ENCODE measurements at places on chromosomes 1 and 21.

DNA sequence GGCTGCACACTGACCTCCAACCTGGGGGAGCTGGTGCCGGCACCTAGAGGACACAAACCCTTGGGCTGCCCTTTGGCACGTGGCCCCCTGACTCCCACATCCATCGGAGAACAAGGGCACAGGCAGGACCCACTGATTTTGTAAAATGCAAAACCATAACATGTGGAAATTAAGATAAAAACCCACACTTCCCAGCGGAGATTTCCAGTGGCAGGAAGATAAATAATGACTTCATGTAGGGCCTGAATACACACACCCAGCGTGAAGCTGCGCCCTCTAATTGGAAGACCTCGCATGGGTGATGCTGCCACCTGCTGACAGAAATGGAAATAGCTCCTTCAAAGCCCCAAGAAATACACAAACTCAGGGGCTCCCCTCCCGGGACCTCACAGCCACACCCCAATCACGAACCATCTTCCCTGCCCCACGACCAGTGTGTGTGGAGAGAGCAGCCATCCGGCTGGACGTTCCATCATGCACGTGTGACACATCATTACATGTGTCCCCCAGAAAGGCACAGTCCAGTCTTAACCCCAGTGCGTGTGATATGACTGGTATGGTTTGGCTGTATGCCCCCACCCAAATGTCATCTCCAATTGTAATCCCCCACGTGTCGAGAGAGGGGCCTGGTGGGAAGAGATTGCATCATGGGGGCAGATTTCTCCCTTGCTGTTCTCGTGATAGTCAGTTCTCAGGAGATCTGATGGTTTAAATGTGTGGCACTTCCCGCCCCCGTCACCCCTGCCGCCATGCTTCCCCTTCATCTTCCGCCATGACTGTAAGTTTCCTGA is 5.7 kb upstream of the TPRG1L start:
- DNase-seq = peak; percentile 56

DNA sequence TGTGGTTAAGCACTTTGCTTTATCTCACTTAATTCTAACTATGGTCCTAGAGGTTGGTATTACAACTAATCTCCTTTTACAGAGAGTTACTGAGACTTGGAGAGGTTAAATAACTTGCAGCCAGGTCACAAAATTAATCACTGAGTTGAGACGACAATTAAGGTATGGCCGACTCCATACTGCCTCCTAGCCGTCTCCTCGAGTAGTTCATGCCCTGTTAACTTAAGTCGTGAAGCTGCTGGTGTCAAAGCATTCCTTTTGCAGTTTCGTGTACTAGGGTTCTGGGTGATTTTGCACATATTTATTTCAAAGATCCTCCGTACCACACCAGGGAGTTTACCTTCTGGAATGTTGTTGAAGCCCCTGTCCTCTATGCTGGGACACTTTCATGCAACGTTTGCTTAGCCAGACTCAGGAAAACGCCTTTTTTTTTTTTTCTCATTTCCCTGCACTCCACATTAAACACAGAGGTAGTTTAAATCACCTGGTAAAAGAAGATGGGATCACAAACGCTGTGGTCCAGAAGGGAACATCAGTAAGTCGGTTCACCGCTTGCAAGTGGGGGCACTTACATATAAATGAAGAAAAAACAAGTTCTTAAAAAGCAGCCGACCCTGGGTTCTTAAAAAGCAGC is 570 bp upstream of the NEK7 start:
- DNase-seq = peak; percentile 53

- no peak for DNase-seq
These were observed 845.4 kb upstream of the CXADR start for GRCh38 chr21:16667395-16667794.

GRCh38 chr1:64575881-64576676 is 106.2 kb downstream of the CACHD1 start:
- no peak for DNase-seq

GRCh38 chr1:98277118-98277517 is 356.3 kb upstream of the DPYD start:
- no peak for DNase-seq

DNA sequence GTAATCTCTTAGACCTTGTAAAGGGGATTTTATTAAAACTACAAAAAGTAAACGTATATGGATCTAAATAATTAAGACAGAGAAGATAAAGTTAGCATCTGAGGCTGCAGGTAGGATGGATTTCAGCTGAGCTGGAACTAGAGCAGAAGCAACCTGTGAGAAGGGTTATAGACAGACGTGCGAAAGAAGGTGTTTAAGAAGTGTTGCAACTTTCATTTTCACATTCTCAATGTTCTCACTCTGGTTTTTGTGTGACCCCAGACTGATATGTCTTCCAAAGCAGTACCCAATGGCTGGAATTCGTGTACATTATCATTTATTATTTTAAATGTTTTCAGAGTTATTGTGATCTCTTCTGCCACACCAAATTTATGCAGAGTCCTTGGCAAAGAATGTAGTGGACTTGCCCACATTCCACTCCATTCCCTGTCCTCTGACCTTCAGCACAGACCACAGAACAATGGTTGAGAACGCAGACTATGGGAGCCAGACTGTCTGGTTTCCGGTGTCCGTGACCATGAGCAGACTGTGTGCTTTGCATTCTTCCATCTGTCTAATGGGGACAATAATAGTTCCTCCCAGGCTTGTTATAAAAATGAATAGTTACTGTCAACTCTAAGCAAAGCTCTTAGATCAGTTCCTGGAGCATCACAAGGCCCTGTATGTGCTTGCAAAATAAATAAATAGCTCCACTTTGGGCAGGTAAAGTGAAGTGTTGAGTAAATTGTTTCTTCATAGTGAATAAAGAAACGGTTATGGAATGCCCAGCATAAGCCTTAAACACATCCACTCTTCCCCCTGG is 140.6 kb upstream of the SAMSN1 start:
- no peak for DNase-seq

DNA sequence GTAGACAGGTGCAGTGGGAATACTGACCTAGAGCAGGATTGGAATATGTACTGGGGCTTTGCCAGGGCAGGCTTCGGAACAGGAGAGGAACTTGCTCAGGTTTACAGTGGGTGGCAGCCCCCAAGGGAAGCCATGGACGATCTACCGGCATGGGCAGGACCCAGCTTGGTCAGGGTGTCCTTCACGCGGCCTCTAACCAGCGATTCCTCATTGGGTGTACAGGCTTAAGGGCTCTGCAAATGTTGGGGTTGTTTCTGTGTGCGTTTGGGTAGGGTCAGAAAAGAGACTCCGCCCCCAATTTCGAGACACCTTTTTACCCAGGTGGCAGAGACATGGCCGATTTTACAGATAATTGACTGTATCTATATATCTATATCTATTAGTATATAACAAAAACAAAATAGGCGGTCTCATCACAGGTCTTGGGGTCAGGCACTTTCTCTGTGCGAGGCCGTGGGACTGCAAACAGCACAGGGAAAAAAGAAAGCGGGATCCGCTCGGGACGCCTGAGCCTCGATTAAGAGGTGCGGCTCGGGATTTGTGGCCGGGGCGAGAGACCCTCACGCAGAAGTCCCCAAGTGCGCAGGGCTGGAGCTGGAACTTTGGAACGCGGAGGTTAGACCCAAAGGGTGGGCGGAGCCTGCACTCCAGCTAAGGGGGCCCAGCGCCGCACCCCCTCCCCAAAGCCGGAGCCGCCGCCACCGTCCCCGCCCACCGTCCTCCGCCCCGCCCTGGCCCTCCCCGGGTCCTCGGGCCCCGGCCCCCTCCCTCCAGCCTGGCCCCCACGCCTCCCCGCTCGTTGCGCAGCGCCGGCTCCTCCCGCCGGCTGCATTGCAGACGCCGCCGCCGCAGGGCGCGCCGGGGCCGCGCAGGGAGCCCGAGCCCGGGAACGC is 67.5 kb upstream of the VAMP3 start:
- DNase-seq = no peak

- DNase-seq = no peak
These were observed 315.9 kb downstream of the ST6GALNAC3 start for GRCh38 chr1:76390456-76390855.

DNA sequence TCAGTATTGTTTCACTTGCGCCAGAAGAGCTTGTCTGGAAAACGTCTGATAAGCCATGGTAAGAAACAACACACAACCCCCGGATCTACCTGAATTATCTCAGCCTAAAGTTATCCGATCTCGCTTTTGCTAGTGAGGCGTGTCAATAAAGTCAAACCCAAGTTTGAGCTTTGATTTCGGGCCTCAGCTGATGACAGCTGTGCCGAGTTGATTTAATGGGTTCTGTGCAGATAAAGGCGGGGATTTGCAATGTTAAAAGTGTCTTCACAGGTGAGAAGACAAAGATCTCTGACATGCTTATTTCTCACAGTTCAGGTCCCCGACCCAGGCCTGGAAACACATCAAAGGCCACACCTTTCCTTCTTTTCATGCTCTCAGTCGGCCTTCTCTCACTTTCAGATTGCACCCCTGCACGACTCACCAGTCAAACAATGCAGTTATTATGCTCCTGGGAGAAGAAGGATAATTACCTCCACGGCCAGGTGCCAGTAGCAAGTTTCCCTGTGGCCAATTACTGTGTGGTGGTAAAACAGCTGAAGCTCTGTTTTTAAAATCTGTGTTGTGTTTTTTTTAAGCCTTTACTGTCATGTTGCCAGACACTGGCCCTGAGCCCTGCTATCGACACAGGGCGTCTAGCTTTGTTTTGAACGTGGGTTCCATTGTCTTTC is 245.3 kb upstream of the RUNX1 start:
- DNase-seq = no peak

- DNase-seq = no peak
These were observed 15.5 kb upstream of the MAST2 start for GRCh38 chr1:45787905-45788304.

GRCh38 chr1:1109743-1110142 is 6.1 kb downstream of the C1orf159 start:
- DNase-seq = no peak

GRCh38 chr1:217106231-217106901 is 383.1 kb upstream of the ESRRG start:
- no peak for DNase-seq

GRCh38 chr21:41437729-41438128 is 11.7 kb downstream of the MX1 start:
- DNase-seq = no peak

GRCh38 chr1:9618909-9619679 is 30.4 kb downstream of the TMEM201 start:
- no peak for DNase-seq

DNA sequence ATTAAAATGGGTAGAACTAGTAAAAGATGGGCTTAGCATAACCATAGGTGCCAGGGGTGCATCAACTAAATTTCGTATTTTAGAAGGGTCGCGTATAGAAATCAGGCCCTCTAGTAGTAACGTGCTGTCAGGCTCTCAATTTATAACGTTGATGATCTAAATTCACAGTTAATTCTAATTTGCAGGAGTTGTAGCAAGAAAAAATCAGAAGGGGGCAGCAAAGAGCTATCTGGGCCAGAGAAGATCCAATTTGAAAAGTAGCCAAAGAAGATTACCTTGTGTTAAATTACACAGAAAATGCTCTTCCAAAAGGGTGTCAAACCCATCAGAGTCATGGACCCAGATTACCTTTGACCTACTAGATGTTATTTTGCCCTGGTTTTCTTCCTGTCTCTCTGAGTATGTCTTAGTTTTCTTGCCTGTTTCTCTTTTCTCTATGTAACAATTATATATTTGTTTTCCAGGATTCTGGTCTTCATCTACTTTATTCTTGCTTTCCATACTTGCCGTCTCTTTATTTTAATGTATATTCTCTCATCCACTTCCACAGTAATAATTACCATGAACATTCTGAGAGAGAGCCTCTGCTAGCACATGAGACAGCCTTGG is 1030.9 kb downstream of the AMY1C start:
- no peak for DNase-seq

DNA sequence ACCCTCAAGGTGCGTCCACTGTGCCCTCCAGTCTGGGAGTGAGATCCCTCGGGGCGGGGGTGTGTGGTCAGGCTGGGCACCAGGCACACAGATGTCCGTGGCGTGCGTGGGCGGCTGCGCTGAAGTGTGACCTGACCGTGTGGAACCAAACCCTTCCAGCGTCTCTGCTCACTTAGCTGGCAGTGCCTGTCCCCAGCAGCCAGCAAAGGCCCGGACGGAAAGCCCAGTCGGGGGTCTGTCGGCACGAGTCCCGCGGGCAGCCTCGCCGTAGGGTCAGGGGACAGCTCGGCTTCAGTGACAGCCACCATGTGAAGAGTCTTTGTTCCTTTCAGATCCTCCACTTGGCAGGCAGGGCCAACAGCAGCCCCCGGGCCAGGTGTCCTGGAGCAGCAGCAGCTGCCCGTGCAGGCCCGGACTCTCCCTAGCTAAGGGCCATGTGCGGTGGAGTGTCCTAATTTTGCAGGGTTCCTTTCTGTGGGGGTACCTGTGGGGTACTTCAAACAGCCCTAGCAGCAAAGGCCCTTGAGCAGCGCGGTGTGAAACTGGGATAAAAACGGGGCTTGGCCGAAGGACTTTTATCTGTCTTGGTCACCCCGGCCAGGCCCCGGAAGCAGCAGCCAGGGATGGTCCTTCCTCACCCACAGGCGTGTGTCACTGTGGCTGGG is 11.6 kb downstream of the TTLL10 start:
- no peak for DNase-seq

- DNase-seq = no peak
These were observed 210.2 kb downstream of the APP start for GRCh38 chr21:25960402-25960801.

DNA sequence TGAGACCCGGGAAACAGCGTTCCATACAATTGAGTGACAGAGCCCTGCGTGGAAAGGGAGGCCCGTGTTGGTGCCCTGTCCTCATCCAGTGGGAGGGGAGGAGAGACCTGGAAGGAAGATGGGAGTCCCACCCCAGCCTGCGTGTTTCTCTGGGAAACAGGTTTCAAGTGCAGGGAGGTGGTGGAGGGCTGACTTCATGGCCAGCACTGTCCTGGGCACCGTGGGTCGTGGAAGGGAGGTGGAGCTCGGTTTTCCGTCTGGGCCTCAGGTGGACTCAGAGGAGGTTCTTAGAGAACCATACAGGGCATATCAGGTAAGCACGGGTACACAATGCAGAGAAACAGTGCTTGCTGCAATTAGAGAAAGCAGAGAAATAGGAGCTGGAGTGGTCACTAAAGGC is 222.6 kb downstream of the CAMTA1 start:
- DNase-seq = no peak

DNA sequence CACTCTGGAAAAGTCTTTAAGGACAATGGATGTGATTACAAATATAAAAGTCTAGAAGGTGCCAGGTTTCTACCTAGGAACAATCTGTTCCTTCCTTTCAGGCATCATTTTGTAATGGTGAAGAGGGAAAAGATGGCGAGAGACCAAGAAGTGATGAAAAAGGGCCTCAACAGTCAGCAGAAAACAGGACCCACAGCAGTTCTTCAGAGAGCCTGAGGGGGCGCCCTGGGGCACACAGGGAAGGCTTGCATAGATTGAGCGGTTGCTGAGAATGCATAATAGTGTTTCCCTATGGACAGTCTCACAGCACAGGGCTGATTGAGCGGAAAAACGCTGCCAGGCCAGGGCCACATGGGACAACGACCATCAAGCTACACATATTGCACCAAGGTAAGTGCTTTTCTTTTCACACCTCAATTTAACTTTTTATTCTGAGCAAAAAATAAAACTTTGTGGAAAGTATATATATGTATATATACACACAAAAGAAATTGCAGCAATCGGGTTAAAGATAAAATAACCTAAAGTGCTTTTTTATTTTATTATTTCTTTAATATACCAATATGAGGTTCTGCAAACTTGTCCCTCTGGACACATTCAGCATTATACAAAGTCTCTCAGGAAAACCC is 3.1 kb upstream of the YRDC start:
- peak; percentile 44 for DNase-seq
